ENCODE measurements at places on chromosomes 2 and 18.

DNA sequence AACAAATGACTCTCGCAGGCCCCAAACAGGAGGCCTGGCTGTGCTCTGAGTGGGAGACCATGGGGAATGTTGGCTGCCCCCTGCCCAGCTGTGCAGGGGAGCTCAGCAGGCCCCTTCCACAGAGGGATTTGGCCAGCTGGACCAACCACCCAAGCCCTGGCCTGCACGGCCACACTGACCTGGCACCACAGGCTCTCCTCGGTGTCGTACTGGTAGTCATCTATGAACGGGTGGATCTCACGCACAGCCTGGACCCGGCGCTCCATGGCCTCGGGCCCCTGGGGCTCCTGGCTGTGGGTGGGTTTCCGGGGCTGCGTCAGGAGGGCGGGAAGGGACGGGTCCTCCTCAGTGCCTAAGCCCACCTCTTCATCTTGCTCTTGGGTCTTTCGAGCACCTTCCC is 74.5 kb downstream of the POLR1A start:
- DNase-seq = no peak

DNA sequence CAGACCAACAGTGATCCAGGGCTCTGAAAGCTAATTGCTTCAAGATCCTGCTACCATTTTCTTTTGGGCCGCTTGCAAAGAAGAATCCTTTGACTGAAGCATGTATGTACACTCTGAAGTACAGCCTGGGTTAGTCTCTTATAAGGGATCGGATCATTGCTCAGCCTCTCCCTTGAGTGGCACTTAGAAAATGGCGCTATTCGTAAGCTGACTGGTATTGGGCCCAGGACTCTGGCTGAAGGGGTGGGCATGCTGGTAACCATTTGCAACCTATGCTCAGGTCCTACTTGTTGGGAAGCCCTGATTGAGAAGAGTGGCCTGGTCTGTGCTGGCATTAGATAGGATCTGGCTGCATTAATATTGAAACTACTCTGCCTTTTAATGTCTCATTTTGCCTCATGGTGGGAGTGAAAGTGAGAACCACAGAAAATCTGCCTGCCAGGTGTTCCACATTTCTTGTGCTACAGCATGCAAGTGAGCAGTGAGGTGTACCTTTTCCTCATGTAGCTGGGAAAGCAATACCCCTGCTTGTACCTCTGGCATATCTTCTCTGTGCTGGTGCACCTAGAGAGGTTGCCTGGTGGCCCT is 661 bp upstream of the MGAT5 start:
- DNase-seq = no peak

DNA sequence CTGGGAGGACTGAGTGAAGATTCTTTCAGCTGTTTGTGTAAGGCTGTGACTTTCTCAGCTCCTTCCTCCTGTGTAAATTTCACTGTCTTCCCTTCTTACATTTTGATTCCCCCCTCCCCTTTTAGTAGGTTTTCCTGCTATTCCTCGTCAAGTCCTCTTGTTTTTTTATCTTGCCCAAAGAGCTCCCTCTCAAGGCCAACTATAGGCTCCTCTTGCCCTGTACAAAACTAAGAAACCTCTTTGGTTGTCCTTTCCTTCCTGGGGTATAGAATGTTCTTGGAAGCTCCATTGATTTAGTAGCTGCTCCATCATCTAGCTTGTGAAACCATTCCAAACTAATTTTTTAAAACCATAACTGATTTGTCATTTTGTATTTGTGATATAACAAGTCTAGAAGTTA is 7.3 kb downstream of the CCDC121 start:
- no peak for DNase-seq

- DNase-seq = no peak
Measured at GRCh38 chr2:121338281-121338680, 53.3 kb upstream of the TFCP2L1 start.

DNA sequence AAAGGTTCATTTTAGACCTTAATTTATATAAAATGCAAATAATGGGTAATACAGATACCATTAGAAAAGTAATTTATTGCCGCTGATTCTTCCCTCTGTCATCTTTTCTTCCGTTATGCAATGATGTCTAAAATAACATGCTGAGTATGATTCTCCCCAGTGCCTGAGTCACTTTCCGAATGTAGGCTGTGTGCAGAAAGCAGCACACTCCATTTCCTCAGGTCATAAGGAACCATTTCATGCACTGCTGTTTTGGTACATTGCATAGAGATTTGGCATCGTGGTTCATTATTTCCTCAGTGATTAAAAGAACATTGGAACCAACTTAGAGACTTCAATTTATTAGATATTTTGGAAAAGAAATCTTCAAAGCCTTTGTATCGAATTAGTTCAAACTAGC is 173.5 kb downstream of the CDH2 start:
- no peak for DNase-seq
